SHP77 treated with DMSO at 0.1 percent for 48 hours (cell line): ENCODE measurements at places on chromosomes 3 and 15.
A peak's percentile ranks its signal among the peaks of the same experiment; 100 is the strongest.

GRCh38 chr15:76964157-76964556, 30.8 kb upstream of the PSTPIP1 start:
- no peak for DNase-seq

DNA sequence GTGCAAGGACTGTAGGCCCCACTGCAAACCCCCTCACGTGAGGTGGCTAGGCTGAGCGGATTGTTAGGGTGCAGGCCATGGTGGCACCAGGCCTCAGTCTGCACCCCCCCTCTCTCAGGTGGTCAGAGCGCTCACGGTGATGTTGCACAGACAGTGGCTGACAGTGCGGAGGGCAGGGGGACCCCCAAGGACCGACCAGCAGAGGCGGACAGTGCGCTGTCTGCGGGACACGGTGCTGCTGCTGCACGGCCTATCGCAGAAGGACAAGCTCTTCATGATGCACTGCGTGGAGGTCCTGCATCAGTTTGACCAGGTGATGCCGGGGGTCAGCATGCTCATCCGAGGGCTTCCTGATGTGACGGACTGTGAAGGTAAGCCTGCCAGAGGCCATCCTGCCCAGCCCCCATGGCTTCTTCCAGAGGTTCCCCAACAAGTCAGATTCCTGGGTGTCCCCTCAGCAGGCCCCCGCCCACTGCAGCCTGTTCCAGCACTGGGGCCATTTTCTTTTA, 18.2 kb downstream of the ATRIP start:
- DNase-seq = no peak

DNA sequence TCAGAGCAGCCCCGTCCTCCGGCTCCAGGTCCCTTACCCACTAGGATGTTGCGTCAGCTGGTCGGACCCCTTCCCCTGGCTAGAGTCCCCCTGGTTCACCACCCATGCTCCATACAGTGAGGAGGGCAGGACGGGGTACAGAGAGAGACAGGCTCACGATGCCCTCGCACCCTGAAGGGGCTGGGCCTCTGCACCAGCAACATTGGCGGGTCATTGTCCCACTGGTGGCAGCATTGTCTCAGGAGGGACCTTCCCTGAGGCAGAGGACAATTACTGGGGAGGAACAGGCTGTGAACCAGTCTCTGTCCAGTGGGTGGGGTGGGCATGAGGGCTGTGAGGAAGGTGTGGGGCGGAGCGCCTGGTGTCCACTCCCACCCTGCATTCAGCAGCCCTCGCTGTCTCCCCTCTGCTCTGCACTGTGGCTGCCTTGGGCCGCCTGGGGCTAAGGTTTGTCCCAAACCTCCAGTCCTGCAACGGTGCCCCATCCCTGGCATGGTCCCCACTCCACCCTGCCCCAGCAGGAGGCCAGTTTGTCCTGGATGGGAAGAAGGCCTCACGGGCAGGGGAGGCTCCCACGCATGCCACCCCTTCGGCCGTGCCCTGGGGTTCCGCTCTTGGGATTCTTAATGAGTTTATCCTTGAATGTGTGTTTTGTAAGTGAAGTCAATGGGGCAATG, 48.0 kb upstream of the KLF13 start:
- no peak for DNase-seq

- no peak for DNase-seq
These were observed 135.9 kb downstream of the RSL24D1 start for GRCh38 chr15:55060836-55061235.

GRCh38 chr3:114879059-114880031, 267.7 kb downstream of the ZBTB20 start:
- peak; percentile 85 for DNase-seq
